Lower leg skin (tissue), 4 donors: ENCODE measurements at places on chromosomes 12 and 14.

DNA sequence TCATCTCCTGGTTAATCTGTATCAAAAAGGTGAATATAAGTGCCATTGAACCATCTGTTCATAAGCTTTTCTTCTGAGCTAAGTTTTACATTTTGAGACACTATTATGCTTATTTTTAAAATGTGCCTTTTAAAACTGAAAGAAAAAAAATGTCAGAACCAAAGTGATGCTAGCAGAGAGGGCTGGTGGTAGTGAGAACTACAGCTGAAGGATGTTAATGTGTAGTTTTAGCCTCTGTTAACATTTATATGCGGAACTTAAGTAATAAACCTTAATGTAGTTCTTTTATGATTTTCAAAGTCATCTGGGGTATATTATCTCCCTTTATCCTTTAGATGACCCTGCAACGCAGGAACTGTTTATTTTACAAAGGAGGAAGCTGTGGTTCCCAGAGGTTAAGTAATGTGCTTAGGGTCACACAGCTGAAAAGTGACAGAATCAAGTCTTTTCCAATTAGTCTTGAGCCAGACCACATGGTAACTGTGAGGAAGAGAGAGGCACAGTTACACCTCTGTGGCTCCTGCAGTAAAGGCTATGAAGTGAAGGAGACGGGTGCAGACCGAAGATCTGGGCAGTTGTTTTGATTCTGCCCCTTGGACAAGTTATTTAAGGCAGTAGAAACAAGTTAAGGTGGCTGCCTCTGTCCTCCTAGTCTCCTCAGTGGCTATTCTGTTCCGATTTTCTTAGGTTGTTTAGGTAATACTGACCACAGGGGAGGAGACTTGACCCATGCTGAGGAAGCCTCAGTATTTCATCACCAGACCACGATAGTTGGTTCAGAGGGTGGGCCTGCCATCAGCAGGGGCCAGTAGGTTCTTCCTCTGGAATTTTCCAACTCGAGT is 23.9 kb downstream of the GNG2 start:
- no peak for DNase-seq

GRCh38 chr14:63204407-63205043 is at the start of gene RHOJ:
TSS of gene RHOJ (plus strand) at chr14:63204443. CDS start at chr14:63204870, 427 bp downstream.
- no peak for DNase-seq

GRCh38 chr12:94807951-94808350 is 157.6 kb upstream of the TMCC3 start:
- DNase-seq, result no peak

DNA sequence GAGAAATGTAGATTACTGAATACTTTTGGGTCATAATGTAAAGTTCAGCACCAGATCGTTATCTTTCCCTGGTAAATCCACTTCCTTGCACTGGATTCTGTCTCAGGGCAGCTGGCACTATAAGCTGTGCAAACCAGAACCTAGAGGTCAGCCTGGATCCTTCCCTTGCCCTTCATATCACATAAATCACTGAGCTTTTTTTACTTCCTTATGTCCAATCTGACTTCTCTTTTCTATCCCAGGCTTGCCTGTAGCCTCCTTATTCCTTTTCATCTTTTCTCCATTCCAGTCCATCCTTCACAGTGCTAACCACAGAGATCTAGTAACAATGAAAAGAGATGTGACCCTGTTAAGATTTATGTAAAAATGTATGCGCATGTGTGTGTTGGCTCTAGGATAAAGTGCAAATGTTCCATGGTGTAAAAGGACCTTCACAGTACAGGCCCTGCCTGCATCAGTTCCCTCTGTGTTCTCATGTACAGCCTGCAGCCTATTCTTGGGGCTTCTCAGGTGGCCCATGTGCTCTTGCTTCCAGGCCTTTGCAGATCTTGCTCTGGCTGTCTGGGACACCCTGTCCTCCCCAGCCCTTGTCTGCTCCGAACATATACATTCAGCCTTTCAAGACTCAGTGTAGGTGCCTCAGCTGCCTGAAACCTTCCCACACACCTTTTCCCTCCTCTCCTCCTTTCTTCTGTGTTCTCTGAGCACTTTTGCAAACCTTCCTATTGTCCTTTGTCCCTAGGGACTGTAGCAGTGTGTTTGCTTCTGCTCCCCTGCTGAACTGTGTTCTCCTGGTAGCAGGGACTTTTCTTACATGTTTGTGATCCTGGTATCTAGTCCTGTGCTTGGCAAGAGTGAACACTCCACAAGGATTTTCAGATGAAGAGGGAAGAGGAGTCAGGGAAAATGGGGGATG is 30.0 kb downstream of the PELI2 start:
- no peak for DNase-seq

DNA sequence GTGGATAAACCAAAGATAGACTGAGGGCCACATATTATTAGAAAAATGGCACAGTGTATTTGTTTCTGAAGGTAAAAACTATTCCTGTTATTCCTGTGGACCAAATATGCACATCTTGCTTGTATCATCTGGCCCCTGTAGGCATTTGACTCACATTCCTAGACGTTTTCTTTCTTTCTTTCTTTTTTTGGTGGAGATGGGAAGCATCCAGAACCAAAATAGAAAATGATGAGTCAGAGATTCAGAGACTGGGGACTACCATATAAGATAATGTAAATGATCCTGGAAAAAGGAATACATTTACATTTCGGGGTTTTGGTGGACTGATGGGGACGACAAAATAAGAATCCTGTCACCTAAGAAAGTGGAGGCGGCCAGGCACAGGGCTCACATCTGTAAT is 24.2 kb downstream of the TRIM9 start:
- no peak for DNase-seq

DNA sequence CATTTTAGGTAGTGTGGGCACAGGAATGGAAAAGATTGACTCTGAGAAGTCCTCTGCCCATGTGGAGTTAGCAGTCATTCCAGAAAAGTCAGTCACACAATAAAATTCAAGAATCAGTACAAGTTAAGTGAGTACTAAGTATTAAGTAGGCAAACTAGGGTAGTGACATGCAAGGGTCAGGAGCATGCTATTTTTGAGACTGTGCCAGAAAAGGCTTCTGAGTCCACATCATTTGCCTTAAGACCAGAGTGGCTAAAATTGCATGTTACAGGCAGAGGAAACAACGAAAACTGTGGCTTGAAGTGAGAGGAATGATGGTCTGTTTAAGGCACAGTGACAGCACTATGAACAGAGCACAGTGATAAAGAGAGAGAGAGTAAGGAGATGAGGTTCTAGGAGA is 108.9 kb downstream of the SLC6A15 start:
- DNase-seq, result no peak
